Thymus (tissue), 14 donors: ENCODE measurements at places on chromosomes 7 and 10.
A peak's percentile ranks its signal among the peaks of the same experiment; 100 is the strongest.

DNA sequence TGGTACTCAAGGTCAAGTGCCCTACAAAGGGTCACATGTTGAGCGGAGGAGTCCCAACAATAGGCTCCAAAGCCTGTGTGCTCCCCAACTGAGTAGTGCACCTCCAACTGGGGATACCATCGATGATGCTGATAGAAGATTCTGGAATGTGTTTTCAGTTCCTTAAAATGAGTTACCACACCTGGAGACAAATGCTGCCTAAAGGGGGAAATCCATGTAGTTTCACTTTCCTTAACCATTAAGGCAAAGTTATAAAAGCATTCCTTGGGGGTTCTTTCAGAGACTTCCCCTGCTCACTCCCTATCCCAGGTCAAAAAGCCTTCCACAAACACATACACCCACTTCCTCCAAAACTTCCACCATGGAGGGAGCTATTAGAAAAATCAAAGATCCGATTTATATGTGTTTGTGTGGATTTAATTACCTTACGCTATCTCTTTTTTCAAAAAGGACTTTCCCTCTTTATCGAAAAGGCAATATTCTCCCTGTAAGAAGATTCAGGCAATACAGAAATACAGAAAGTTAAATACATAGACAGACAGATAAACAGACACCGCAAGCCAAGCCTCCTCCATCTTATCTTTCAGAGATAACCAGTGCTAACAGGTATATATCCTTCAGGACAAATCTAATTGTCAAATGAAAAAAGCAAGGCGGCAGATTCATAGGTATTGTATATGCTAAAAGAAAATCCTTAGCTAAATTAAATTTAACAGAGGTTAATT lies 135.9 kb upstream of the ASAH2 start:
- no peaks in the 10 kb centered on the region for H3K4me1 ChIP-seq
- no peaks in the 10 kb centered on the region for H3K36me3 ChIP-seq
- no peaks in the 10 kb centered on the region for H3K27me3 ChIP-seq
- H3K27ac ChIP-seq: no peak overlapping the region

GRCh38 chr7:142616121-142616643 lies 133.1 kb upstream of the PRSS1 start:
- peak overlapping the region; percentile 74 for H3K27ac ChIP-seq
- no peaks in the 10 kb centered on the region for H3K36me3 ChIP-seq
- peaks cover 34% of the 10 kb centered on the region for H3K4me1 ChIP-seq
- H3K4me3 ChIP-seq: peak overlapping the region; percentile 35

DNA sequence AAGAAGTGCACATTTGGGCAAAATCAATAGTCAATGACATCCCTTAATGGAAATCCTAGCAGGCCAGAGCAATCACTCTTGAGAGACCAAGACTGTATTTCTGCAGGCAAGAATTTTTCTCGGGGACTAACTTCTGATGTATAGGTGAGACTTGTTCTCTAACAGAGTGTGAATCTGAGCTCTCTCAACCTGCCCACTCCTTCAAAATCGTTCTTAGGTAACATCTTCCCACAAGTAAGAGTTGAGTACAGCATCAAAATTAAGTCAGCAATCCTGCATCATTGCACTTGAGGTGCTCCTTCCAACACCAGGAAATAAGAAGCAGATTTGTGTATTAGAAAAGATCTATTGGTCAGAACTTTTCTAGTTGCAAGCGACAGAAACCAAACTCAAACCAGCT lies 25.6 kb upstream of the GFRA1 start:
- no peak overlapping the region for H3K4me3 ChIP-seq
- H3K27me3 ChIP-seq: no peaks in the 10 kb centered on the region
- no peaks in the 10 kb centered on the region for H3K36me3 ChIP-seq
- no peaks in the 10 kb centered on the region for H3K4me1 ChIP-seq
- DNase-seq: no peak

- no peak overlapping the region for H3K27ac ChIP-seq
- DNase-seq: no peak
- peaks cover 2% of the 10 kb centered on the region for H3K27me3 ChIP-seq
- H3K4me3 ChIP-seq: no peak overlapping the region
- no peaks in the 10 kb centered on the region for H3K36me3 ChIP-seq
These were observed 6.0 kb upstream of the GNB2 start for GRCh38 chr7:100667331-100668068.

DNA sequence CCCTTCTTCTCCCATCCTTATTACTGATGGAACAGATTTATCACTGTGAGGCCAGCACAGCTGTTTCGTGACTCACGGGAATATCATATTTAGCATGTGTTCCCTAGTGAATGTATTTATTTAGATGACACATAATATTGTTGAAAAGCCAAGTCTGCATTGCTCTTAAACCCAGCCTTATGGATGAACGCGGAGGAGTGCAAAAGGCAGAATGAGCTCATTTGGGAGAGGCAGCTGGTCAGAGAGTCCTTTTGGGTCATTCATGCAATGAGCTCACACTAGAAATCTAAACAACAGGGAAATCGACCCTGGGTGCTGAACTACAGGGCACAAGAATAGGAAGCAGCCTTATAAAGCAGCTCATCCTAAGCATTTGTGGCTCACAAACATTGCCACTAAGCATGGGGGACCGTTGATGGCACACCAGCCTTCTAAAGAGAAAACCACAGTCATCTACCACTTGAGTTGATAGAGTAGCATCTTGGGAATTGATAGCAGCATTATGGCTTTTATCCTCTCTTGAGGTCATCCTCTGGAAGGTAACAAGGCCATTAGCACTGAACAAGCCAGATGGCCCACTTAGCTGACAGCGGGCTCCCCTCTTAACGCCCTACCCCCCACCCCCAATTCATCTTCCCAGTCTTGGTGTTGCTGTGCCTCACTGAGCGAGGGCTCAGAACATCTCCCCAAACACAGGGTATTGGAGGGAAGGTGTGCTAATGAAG lies 32.9 kb upstream of the SDK1 start:
- no peaks in the 10 kb centered on the region for H3K27me3 ChIP-seq
- no peaks in the 10 kb centered on the region for H3K36me3 ChIP-seq
- no peak for DNase-seq
- no peak overlapping the region for H3K4me3 ChIP-seq
- peak overlapping the region; percentile 72 for H3K27ac ChIP-seq

DNA sequence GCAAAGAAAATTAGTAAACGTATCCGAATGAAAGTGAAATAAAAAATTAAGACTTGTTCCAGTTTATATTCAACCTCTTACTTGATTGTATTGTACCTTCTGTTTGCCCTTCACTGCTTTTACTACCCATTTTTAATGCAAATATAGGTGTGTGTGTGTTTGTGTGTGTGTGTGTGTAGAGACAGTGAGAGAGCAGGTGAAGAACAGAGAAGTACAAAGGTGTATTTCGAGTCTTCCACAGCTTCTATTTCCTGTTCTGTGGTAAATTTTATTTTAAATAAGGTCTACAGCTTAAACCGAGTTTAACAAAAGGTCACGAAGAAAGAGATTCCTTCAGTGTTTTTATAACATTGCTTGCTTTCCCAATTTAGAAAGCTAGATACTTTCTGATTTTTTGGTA lies 12.7 kb upstream of the SVIL start:
- peaks cover 21% of the 10 kb centered on the region for H3K4me1 ChIP-seq
- DNase-seq: no peak
- H3K4me3 ChIP-seq: no peak overlapping the region
- no peak overlapping the region for H3K27ac ChIP-seq

- H3K4me3 ChIP-seq: no peak overlapping the region
- peaks cover 36% of the 10 kb centered on the region for H3K36me3 ChIP-seq
- H3K4me1 ChIP-seq: no peaks in the 10 kb centered on the region
These were observed 34.5 kb downstream of the FAM25A start for GRCh38 chr10:87054373-87055295.
